Karpas-422 (cell line): ENCODE measurements at places on chromosomes 1 and 21.
A peak's percentile ranks its signal among the peaks of the same experiment; 100 is the strongest.

GRCh38 chr21:44523567-44524413 lies 16.2 kb downstream of the KRTAP10-1 start:
- DNase-seq = no peak

DNA sequence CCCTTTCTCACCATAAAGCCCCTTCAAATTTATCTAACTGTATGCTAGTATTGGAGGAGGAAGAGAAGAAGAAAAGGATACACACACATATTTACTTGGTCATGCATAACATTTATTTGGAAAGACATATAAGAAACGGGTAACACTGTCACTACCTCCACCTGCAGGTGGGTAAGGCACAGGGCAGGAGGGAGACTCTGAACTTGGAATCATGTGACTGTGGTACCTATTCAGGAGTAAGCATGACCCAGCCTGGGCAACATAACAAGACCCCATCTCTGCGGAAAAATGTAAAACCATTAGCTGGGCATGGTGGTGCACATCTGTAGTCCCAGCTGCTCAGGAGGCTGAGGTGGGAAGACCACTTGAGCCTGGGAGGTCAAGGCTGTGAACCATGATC lies 1.4 kb upstream of the PADI6 start:
- DNase-seq = peak; percentile 51

GRCh38 chr1:71509051-71509595 lies 428.3 kb upstream of the ZRANB2 start:
- no peak for DNase-seq

GRCh38 chr1:235203428-235203827 lies 42.4 kb upstream of the RBM34 start:
- DNase-seq = no peak

- no peak for DNase-seq
Measured at GRCh38 chr1:5405263-5405662, 587.0 kb downstream of the NPHP4 start.
